Mucosa of gallbladder (tissue), 1 donor: ENCODE measurements at places on chromosomes 4 and X. TPM values are rescaled to one million over a fixed set of nuclear protein-coding genes. Genes with fewer than 3 reads are reported as not detected.
A peak's percentile ranks its signal among the peaks of the same experiment; 100 is the strongest.

The MAGEB2 gene
- not detected for total RNA-seq

The WAS gene
- 11.5 TPM for total RNA-seq

The GAGE1 gene
- total RNA-seq, result 0.49 TPM

The GAR1 gene
- total RNA-seq, result 10.0 TPM

The TTC29 gene
- total RNA-seq, result not detected

The RP2 gene
- total RNA-seq, result 13.1 TPM

- peak; percentile 25 for DNase-seq
These were observed 23.7 kb upstream of the FAM47B start for GRCh38 chrX:34918856-34919255.

DNA sequence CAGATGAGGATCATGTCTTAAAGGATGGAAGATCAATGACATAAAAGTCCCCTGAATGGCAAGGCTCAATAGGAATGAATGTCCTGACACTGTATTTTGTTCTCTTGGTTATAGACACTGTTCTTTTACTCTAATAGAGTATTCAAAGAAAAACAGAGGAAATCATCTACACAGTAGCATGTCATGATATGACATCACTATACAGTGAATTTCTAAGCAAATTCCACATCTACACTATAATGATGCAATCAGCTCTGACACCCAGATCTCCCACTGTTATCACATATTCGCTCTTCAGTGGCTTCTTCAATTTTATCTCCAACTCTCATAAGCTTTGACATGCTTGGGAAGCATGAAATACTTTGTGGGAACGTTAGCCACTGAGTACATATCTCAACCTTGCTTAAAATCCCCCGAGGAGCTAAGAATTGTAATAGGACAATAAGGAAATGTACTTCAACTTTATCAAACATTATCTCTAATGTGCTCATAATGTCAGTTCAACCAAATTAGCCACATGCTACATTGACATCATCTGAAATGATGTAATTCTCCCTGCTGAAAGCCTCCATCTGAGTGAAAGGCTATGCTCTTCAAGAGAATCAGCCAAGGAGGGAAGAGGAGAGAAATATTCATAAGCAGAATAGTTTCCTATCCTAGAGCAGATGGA is 139.6 kb upstream of the PTCHD1 start:
- DNase-seq, result no peak

DNA sequence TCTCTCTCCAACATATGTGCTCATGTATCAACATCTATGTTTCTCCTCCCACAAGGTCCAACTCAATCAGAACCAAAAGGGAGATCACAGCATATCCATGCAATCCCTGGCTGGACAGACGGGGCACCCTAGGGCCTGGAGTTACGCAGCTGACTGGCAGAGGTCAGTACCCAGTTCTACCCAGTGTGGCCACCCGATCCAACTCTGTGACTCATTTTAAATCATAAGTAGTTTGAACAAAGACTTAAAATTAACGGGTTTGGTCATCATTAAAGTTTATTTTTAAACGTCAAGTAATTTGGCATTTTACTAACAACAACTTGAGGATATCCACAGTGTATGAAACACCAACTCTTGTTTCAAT is 59.5 kb downstream of the APBB2 start:
- DNase-seq, result no peak

GRCh38 chr4:108223313-108223712 is 54.6 kb upstream of the LEF1 start:
- no peak for DNase-seq

DNA sequence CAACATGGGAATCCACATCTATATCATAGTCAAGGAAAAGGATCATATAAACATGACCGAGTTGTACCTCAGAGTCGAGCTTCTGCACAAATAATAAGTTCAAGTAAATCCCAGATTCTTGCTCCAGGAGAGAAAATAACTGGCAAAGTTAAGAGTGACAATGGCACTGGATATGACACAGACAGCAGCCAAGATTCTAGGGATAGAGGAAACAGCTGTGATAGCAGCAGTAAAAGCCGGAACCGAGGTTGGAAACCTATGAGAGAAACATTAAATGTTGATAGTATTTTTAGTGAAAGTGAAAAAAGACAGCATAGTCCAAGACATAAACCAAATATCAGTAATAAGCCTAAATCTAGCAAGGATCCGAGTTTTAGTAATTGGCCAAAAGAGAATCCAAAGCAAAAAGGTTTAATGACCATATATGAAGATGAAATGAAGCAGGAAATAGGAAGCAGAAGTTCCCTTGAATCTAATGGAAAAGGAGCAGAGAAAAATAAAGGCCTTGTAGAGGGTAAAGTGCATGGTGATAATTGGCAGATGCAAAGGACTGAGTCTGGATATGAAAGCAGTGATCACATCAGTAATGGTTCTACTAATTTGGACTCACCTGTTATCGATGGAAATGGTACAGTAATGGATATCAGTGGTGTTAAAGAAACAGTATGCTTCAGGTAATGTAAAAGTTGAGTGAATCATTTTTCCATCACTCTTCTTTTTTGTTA is 50.4 kb downstream of the FABP2 start:
- no peak for DNase-seq

- no peak for DNase-seq
These were observed 59.3 kb downstream of the ZNF674 start for GRCh38 chrX:46485897-46486296.

DNA sequence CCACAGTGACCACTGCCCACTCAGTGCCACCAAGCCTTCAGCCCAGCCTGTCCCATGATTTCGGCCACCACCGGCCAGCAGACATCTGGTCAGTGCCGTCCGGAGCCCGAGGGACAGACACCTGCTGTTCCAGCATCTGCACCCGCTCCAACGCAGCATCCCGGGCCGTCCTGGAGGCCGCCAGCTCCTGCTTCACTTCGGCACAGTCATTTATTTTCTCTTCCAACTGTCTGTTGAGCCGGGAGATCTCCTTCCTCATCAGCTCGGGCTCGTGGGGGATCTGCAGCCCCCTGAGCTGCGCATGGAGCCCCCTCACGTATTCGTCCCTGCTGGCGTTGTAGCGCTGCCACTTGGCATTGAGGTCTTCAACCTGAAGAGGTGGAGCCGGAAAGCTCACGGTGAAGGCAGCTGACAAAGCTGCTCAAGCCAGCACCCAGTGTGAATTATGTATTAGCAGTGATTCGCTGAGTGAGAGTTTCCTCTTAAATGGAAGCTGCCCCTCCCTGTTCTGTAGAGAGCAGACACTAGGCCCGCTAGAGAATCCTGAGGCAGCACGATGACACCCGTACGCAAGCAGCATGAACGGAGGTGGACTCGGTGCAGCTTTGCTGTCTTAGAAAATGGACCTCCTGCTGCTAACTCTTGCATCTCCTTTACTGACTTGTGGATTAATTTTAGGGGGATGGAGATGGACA is 11.4 kb downstream of the TNIP2 start:
- DNase-seq, result no peak

DNA sequence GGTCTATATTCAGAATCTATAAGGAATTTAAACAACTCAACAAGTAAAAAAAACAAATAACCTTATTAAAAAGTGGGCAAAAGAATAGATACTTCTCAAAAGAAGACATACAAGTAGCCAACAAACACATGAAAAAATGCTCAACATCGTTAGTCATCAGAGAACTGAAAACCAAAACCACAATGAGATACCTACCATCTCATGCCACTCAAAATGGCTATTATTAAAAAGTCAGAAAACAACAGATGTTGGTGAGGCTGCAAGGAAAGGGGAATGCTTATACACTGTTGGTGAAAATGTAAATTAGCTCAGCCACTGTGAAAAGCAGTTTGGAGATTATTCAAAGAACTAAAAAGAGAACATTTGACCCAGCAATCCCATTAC is 201.6 kb downstream of the QDPR start:
- DNase-seq, result no peak
